ENCODE measurements at places on chromosomes 5 and 9. TPM values are rescaled to one million over a fixed set of nuclear protein-coding genes. Genes with fewer than 3 reads are reported as not detected.

The TMC1 gene
- 0.45 TPM for total RNA-seq

The DPM2 gene
- 11.0 TPM for total RNA-seq

The PLGRKT gene
- total RNA-seq, result 12.3 TPM

The SET gene
- total RNA-seq, result 254 TPM

- no peak for DNase-seq
These were observed 1.3 kb upstream of the DMRT3 start for GRCh38 chr9:974996-975739.

GRCh38 chr5:56270568-56271392 lies 37.6 kb upstream of the ANKRD55 start:
- DNase-seq, result peak; percentile 85

GRCh38 chr5:37478121-37478894 lies 99.2 kb downstream of the WDR70 start:
- DNase-seq, result no peak

- no peak for DNase-seq
These were observed 117.4 kb downstream of the PRKACG start for GRCh38 chr9:68896486-68896885.

DNA sequence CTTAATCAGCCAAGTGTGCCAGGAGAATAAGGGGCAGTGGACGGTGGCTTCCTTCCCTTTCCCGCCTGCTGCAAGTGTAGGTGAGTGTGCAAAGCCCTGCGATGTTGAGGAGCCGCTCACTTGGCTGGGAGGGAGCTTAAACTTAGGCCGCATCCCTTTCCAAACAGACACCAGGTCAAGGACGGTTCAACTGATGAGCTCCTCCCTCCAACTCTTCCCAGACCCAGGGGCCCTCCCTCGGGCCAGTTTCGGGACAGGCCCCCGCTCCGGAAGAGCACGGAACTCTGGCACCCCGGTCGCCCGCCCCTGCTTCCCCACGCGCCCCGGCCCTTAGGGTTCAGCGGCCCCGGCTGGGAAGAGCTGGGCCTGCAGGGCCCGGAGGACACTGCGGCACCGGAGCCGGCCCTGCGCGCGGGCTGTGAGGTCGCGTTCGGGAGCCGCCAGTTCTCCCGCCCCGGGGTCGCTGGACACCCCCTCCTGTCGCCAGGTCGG lies 481 bp downstream of the MRPL36 start:
- no peak for DNase-seq

- no peak for DNase-seq
These were observed 52.2 kb downstream of the CDC42SE2 start for GRCh38 chr5:131316026-131316425.

DNA sequence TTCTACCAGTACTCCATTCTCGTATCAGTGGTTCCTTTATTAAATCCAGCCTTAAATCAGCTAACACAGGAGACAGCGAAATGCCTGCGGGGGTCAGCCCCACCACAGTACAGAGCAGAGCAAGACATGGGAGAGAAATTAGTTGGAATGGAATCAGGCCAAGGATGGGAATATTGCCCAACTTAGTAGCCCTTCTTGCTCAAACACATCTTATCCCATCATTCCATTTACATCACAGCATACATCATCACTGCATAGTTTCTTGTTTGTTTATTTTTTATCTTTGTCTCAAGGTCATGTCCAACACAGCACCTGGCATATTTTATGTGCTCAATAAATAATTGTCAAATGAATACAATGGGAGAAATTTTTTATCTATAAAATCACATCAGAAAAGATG lies 34.3 kb upstream of the DAB2 start:
- no peak for DNase-seq

DNA sequence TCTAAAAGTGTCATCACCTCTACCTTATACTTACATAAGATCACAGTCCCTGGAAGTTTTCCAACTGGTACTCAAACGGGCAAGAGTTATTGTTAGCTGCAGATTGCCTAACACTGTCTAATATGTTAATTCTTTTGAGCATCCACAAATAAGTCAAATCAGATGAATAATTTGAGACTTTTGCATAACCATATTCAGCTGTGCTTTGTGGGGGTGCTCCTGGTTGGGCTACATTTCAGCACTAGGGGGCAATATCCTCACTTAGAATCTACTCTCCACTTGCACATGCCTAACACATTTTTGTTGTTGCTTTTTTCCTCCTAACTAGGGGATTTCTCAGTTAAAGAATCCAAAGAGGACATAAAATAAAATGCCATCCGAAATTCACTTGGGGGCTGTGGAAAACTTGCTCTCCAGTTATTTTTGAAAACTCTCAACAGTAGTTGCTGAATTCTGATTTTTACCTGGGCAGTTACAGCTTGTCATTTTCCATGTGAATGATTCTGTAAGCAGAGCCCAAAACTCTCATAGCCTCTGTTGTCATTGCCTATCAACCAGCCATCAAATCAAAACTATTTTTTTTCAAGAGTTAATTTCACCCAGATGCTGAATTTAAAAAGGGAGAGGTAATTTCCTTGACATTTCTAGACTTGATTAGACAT lies 71.5 kb downstream of the TRIM36 start:
- DNase-seq, result peak; percentile 25
